ENCODE measurements at places on chromosomes 6 and 20.

- no peak for DNase-seq
Observed at GRCh38 chr6:2915150-2915549, 12.0 kb upstream of the SERPINB9 start.

DNA sequence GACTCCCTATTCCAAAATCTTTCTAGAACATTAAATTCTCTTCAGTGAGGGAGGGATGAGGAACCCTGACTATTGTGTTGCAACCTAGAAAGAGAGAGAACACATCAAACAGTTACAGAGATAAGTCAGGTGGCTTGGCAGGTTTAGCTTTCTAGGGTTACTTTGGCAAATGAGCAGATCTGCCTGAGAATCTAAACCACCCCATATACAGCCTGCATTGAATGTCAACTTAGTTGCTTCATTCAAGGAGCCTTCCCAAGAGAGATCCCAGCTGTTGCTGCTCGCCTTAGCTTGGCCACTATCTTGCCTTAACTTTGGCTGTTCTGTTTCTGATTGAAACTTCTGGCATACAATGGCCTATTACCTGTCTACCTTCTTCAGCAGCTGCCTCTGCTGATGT, 74.7 kb upstream of the TCF21 start:
- DNase-seq, result no peak

GRCh38 chr6:106146852-106147351, 60.8 kb downstream of the PRDM1 start:
- no peak for DNase-seq

GRCh38 chr6:90720404-90720803, 133.5 kb upstream of the MAP3K7 start:
- no peak for DNase-seq

- DNase-seq, result no peak
Observed at GRCh38 chr20:59804871-59805665, 128.4 kb downstream of the SYCP2 start.

- no peak for DNase-seq
Observed at GRCh38 chr20:53597030-53597482, 3.4 kb upstream of the ZNF217 start.

- DNase-seq, result peak; percentile 21
Observed at GRCh38 chr6:105835373-105835772, 250.8 kb upstream of the PRDM1 start.

DNA sequence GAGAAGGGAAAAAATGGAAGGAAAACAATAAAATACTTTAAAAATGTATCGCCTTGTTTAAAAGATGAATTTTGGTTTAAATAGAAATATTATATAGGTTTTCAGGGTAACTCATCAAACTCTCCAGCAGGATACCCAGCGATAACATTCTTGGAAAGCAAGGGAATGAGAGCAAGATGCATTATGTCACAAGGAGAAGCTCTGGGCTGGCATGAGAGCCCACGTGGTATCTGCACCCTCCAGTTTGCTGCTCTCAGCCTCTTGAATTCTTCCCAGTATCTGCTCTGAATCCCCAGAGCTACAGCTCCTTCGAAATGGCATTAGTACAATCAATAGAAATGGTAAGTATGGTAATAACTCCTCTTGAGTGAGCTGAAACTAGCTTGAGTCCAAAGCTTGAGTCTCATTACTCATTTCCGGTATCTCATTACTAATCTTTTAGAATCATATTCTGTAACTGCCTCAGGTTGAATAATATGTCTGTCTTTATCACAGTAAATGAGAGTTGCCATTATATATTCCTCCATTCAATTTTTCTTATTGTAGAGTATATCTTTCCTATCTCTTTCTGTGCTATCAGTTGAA, 4.9 kb upstream of the TMEM242 start:
- no peak for DNase-seq

DNA sequence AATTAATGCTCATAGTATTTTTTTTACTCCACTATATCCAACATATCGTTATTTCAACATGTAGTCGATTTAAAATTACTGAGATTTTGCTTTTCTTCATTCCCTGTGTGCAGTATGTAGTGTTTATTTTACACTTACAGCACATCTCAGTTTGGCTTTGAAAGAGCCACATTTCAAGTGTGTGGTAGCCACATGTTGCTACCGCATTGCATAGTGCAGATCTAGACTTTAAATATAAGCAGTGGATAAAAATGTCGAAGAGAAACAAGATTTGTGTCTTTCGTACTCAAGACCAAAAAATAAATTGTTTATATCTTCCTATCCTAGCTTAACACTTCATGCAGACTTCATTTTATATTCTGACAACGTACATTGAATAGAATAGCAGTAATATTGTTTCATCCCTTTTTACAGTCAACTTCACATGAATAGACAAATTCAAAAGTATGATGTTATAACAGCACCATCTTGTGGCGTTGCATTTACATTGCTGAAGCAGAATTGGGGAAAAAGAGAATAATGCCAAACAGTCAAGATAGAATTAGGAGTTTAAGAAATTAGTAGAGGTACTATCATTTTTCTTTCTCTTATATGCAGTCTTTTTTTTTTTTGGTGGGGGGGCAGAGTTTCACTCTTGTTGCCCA, 29.9 kb downstream of the FBXO5 start:
- DNase-seq, result no peak

DNA sequence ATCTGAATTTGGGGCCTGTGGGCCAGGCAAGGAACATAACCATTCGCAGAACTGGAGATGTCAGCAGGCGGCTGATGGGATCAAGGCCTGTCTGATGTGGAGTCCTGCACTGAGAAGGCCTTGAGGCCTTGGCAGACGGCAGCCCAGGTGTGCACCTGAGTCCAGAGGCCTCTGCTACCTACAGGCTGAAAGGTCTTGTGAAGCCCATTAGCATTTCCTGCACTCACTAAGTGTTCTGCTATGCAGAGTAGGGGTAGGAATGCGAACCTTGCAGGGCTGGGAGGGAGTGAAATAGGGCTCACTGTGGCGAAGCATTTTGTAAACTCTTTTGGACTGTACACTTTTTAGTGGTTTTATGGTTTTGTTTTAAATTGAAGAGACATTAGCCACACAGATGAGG, 48.3 kb upstream of the RNF24 start:
- no peak for DNase-seq

GRCh38 chr6:37171970-37172812, 2.2 kb downstream of the PIM1 start:
- peak; percentile 97 for DNase-seq

GRCh38 chr6:152948150-152948768, 34.6 kb downstream of the FBXO5 start:
- peak; percentile 41 for DNase-seq

DNA sequence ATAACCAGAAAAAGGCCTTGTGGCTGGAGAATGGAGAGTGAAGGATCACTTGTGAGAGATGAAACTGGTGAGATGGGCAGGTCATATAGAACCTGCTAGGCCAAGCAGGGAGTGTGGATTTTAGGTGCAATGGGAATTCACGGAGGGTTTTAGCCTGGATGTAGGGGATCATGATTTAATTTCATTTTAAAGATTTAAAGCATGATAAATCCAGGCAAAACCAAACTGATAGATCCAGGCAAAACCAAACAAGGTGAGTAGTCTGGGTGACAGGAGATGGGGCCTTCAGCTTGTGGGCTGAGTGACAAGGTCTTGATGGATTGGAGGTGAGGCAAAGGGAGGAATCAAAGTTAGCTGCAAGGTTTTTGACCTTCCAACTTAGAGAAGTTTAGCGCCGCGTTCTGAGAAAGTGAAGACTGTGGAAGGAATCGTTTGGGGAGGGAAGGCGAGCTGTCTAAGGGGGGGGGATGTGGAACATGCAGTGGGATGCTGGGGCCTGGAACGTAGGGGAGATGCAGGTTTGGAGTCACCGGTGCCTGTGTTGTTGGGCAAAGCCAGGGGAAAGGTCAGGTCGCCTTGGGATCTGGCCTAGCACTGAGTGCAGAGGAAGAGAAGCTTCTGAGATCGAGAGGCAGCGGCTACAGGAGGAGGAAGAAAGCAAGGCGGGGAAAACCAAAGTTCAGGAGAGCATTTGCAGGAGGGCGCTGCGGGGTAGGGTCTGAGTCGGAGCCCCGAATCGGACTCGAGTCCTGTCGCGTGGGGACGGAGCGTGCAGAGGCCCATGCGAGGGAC, 1.3 kb upstream of the PLCG1 start:
- no peak for DNase-seq

DNA sequence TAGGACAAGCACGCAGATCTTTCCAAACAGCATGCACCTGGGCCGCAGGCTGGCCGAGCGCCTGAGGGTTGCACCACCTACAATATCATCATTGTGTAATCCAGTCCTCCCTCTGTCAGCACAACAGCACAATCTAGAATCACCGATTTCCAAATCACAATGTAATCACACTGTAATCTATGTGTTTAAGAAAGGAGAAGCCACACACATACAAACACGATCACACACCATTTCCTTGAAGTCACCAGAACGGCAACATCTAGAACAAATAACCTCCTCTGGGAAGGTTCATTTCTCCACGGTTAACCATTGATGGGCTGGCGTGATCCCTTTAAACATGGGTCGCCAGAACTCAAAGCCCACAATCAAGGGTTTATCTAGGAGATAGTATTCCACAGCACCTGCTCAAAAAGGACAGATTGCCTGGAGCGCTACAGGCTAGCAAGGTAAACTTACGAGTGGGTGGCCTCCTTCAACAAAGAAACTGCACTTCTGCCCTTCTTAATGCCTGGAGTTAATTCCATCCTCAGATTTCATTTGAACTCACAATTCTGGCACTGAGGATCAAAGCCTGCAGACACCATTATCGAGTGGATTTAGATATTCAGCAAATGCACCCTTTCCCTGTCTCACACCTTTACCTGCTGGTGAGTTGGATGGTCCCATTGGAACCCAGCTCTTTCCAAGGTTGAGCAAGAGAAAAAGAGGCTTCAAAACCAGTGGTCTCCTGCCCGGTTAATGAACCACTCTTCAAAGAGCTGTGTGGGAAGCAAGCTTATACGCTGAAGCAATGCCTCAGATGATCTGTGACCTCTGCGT, 83.8 kb upstream of the FOXQ1 start:
- DNase-seq, result no peak

- no peak for DNase-seq
Observed at GRCh38 chr6:34992376-34992775, 103.3 kb downstream of the ANKS1A start.

DNA sequence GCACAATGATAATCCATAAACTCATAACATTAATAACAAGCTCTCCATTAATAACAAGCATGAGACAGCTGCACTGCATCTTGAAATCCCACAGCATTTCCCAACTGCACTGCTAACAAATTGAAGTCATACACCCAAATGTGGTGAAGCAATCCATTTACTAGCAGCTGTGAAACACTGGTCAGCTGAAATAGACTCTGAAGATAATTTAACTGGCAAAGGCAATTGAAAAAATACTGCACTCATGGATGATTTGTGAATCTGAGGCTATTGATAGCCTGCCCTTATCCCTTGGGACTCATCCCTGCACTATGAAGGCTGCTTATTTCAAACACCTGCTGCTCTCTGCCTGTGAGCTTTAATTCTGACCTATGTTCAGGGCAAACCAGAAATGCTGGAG, 49.1 kb upstream of the PLCB1 start:
- DNase-seq, result no peak

DNA sequence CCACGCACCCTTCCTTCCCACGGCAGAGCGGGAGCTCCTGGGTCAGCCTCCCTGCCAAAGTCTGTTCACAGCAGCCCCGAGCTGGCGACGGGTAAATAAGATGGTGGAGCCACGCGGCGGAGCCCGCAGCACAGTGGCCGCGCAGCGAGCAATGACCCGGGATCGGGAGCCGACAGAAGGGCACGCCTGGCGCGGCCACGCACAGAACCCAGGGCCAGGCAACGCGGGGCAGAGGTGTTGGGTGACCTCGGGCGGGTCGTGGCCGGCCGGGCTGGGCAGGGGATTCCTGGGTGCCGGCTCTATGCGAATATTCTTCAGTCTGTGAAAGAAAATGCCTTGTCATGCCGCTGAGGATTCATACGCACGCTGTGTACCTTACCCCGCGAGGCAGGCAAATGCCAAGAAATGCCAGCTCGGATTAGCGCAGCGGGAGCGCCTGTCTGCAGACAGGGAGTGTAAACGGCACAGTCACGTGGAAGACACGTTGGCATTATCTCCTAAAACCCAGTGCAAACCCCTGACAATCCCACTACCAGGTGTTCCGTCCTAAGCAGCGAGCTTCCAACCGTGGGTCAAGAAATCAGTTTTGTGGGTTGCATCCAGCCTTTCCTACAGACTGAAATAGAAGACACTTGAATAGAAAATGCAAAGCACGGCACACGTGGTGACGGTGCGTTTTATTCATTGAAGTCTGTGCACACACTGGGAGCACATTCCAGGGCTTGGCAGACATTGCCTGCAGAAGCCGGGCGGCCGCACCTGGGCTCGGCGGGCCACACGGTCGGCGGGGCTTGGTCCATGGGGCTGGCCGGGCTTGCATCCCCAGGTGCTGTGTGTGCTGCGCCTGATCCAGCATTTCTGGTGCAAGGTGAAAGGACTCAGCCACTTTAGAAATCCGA, 18.3 kb downstream of the CHRNA4 start:
- no peak for DNase-seq

- DNase-seq, result no peak
Observed at GRCh38 chr6:22332216-22332615, 35.4 kb upstream of the PRL start.

DNA sequence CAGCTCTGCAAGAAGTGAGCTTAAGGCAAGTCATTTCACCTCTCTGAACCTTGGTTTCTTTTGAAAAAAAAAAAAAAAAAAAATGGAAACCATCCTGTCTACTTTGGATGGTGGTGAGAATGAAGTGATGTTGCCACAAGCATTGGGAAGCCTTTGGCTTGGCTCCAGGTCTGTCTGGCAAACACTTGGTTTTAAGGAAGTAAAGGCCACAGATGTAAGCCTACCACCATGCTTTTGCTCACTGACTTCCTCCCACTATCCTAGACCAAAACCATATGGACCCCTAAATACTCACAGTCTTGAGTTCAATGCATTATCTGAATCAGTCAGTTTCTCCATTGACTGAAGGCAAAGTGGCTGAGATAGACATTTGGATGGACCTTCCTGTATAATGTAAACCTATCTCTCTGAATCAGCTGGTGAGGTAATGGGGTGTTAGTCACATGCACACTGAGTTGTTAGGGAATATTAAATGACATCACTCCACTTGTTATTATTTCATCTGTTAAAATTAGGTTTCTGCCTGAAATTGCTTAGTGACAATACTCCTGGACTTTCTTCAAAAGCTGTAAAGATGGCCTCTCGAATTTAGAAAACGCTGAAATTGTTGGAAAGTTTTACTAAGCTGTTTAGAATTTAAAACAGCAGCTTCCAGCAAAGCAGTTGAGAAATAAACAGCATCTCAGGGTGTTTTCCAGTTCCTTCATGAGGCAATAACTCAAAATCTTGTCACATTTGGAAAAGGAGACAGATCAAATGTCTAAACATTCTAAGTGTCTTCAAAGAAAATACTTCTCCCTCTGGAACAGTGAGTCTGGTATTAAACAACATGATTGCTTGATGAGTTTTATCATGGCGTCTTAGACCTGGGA, 833.5 kb downstream of the DHX35 start:
- no peak for DNase-seq

- no peak for DNase-seq
Observed at GRCh38 chr6:90545448-90545847, 41.4 kb downstream of the MAP3K7 start.
